ENCODE measurements at places on chromosomes 3 and 15.
A peak's percentile ranks its signal among the peaks of the same experiment; 100 is the strongest.

- no peak for DNase-seq
These were observed 419.5 kb upstream of the C2CD4B start for GRCh38 chr15:62584301-62585235.

DNA sequence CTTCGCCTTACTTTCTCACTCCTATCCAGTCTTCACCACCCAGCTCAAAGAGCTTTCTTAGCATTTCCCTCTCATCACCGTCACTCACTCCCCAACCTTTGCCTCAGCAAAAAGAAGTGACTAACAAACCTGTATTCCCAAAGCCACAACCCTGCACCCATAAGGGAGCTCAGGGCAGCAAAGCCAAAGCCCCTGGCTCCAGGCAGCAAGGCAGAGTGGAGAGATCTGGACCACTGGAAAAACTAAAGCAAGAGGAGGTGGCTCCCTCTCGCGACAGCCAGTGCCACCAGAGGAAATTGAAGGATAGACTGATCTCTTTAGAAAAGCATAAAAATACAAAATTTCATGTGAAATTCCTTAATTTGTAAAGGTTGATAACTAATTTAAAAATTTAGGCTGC lies 25.1 kb upstream of the CDCP1 start:
- no peak for DNase-seq

DNA sequence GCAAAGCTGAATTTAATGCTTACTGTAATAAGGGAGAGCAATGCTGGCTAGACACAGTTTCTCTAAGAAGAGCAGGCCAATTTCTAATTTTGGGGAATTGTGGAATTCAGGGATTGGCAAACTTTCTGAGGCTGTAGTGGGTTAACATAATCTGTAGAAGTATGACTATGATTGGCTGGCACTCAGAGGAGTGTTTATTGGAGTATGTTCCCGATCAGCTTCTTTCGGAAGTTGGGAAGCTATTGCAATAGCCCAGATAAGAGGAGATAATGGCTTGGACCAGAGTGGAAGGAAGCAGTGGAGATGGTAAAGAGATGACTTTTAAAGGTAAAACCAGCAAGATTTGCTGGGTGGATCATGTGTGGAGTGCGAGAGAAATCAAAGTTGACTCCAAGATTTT lies 19.4 kb downstream of the TMOD3 start:
- DNase-seq = no peak

GRCh38 chr15:71275566-71276335 lies 160.5 kb downstream of the THSD4 start:
- no peak for DNase-seq

- DNase-seq = no peak
These were observed 145.0 kb downstream of the ARNT2 start for GRCh38 chr15:80549191-80549590.

- no peak for DNase-seq
These were observed 45.9 kb upstream of the RASA2 start for GRCh38 chr3:141440942-141441341.

- no peak for DNase-seq
These were observed 11.0 kb downstream of the PARP16 start for GRCh38 chr15:65275728-65276126.

DNA sequence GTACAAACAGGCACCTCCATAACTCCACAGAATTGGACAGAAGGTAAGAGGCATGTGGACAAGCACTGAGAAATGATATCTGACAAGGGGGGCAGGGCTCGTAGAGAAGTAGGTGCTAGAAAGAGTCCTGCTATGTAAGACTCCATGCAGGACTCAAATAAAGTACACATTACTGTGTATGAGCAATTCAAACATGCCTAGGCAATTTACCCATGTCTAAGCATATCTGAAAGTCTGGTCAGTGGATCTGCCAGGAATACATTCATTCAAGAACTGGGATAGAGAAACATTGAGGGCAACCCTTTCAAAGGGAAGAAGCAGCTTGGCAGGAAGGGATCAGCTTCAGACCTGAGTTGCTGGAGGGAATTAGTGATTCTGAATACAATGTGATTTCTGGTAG lies 174.1 kb upstream of the MCTP2 start:
- DNase-seq = no peak

DNA sequence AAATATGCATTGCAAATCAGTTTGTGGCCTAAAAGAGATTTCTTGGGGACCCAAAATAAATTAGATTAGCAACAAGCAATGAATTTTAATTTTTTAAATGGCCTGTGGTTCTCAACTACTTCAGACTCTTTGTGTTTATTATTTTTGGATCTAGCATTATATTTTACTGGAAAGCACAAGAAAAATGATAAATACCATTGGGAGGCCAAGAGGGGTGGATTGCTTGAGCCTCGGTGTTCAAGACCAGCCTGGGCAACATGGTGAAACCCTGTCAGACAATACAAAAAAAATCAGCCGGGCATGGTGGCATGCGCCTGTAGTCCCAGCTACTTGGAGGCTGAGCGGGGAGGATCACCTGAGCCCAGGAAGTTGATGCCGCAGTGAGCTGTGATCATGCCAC lies 13.6 kb downstream of the LACTB start:
- DNase-seq = no peak

DNA sequence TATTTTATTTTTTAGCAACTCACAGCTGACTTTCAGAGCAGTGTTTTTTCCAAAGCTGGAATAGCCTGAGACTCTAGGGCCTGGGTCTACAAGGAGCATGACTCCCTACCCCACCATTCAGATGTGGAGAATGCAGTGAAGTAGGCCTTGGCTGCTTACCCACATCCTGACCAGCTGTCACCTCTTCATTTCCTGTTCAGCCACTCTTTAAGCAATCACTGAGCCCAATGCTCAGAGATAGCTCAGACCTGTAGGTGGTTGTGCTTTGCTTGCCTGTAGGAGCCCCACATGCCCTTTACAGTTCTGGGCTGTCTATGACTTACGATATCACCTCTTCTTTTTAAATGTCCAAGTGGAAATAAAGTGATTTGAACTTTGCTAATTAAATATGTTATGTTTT lies 148.1 kb downstream of the NEK11 start:
- DNase-seq = no peak

DNA sequence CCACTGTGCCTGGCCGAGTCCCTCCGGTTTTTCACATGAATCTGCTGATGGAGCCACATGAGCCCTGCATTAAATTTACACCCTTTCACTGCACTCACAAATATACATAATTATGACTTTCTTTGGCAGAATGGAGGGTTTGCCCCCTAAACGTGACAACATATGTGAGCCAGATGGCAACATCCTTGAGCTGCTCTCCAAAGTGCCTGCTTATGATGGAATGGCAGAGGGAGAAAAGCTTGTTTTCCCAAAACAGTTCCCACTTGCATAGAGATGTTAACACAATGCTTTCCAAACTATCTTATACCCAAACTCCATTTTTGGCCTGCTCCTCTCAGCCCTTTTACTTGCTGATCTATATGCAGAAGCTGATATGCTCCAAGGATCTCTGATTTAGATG lies 54.9 kb downstream of the ABCC5 start:
- no peak for DNase-seq

DNA sequence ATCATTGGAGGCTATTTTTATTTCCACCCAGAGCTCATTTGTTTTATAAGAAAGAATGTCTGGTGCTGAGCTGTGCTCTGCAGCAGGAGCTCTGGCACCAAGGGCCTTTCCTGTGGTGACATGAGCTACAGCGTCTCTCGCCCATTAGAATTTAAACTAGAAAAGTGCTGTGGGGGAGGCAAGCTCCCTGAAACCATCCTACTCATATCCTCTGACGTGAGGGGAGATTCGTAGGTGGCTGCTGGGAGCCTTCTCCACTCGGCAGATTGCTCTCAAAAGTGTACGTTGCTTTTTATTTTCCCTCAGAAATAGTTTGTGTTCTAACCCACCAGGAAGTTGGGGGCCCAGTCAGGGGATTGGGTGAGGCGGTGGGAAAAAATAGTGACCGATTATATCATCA lies 76.3 kb upstream of the ARHGEF3 start:
- DNase-seq = no peak

DNA sequence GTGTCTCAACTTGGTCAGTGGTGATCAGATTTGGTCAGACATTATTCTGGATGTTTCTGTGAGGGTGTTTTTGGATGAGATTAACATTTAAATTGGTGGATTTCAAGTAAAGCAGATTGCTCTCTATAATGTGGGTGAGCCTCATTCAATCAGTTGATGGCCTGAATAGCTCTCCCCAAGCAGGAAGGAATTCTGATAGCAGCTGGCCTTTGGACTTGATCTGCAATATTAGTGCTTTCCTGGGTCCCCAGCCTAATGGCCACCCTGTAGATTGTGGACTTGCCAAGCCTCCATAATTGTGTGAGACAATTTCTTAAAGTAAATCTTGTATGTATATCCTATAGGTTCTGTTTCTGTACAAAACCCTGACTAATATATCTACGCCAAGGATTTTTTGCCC lies 153.9 kb upstream of the TBL1XR1 start:
- no peak for DNase-seq

GRCh38 chr3:12135029-12135657 lies 23.6 kb downstream of the TIMP4 start:
- DNase-seq = peak; percentile 34
